ENCODE measurements at places on chromosomes 16 and 17. TPM values are rescaled to one million over a fixed set of nuclear protein-coding genes. Genes with fewer than 3 reads are reported as not detected.

GRCh38 chr17:50558941-50559614 is 1.4 kb upstream of the CACNA1G start:
- DNase-seq: no peak

Gene MAPT
- total RNA-seq: 0.66 TPM

Gene C16orf74
- total RNA-seq: 62.6 TPM

Gene RAB37
- not detected for total RNA-seq

Measured in MCF 10A (cell line).